ENCODE measurements at places on chromosomes 12 and 14.

DNA sequence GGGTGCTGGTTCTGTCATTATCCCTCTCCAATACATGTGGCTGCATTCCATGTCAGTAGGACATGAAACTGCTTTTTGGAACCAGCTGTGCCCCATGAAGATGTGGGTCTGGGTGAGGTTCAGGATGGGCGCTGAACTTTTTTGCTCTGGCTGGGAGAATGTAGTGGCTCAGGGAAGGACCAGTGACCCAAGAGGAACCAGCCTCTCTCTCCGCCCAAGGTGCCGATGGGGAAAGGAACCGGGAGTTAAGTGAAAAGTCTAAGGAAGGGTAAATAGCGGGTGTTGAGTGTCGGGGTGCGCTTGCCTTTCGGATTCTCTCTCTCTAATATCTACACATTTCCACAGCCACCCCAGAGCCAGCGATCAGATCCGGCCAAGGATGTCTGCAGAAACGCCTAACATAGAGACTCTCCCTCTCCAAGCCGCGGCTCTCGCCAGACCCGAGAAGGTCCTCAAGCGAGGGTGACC is 7.8 kb downstream of the ARHGEF25 start:
- H3K27ac ChIP-seq: no peak overlapping the region
- peaks cover 15% of the 10 kb centered on the region for H3K27me3 ChIP-seq
- DNase-seq: no peak
- H3K4me1 ChIP-seq: peaks cover 14% of the 10 kb centered on the region
- no peak overlapping the region for H3K4me3 ChIP-seq

- peaks cover 3% of the 10 kb centered on the region for H3K27me3 ChIP-seq
- no peak overlapping the region for H3K4me3 ChIP-seq
- DNase-seq: no peak
- H3K27ac ChIP-seq: no peak overlapping the region
- H3K36me3 ChIP-seq: peaks cover 2% of the 10 kb centered on the region
These were observed 226.0 kb downstream of the DACT1 start for GRCh38 chr14:58863661-58864345.

- DNase-seq: no peak
- no peak overlapping the region for H3K27ac ChIP-seq
- peaks cover 5% of the 10 kb centered on the region for H3K27me3 ChIP-seq
- no peak overlapping the region for H3K4me3 ChIP-seq
These were observed 15.9 kb downstream of the ZNF641 start for GRCh38 chr12:48334808-48335207.

DNA sequence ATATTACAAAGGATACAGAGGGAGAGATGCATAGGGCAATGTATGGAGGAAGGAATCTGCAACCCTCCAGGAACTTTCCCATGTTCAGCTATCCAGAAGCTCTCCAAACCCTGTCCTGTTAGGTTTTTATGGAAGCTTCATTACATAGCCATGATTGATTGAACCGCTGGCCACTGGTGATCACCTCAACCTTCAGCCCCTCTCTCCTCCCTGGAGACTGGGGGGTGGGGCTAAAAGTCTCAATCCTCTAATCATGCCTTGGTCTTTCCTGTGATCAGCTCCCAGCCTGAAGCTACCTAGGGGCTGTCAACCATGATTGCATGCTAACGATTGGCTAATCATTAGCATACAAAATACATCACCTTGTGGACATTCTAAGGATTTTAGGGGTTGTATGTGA is 123.4 kb downstream of the ST8SIA1 start:
- H3K4me1 ChIP-seq: no peaks in the 10 kb centered on the region
- H3K27ac ChIP-seq: no peak overlapping the region
- H3K27me3 ChIP-seq: peaks cover 2% of the 10 kb centered on the region
- H3K4me3 ChIP-seq: no peak overlapping the region
- H3K36me3 ChIP-seq: no peaks in the 10 kb centered on the region

DNA sequence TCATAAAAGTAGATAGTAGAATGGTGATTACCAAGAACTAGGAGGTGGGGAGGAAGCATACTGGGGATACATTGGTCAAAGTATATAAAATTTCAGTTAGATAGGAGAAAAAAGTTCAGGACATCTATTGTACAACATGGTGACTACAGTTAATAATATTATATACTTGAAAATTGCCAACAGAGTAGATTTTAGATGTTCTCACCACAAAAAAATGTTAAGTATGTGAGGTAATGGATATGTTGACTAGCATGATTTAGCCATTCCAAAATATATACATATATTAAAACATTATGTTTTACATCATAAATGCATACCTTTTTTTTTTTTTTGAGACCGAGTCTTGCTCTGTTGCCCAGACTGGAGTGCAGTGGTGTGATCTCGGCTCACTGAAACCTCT is 31.0 kb downstream of the TMEM116 start:
- no peak for DNase-seq
- H3K4me3 ChIP-seq: no peak overlapping the region
- H3K4me1 ChIP-seq: peaks cover 9% of the 10 kb centered on the region
- H3K36me3 ChIP-seq: no peaks in the 10 kb centered on the region
- H3K27me3 ChIP-seq: no peaks in the 10 kb centered on the region

DNA sequence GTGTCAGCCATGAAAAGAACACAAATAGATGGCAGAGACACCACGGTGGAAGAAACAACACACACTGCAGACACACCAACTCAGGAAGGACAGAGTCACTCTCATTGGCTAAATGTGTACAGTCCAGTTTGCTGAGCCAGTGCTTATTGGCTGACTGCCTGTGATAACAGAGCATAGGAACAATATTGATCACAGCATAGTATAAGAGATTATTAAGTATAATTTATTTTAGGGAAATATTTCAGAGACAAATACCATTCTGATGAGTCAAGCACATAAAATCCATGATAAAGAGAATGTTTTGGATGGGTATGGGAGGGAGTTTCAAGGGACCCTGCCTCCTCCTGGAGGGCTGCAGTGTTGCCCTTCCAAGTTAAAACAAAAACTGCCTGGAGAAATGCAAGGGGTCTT is 50.9 kb downstream of the BTG1 start:
- H3K36me3 ChIP-seq: 0 out of 2 replicates have a peak, but pooled peaks cover 4% of the 10 kb centered on the region
- peaks cover 42% of the 10 kb centered on the region for H3K4me1 ChIP-seq
- H3K27ac ChIP-seq: peak overlapping the region; percentile 62
- peak overlapping the region; percentile 13 for H3K4me3 ChIP-seq

DNA sequence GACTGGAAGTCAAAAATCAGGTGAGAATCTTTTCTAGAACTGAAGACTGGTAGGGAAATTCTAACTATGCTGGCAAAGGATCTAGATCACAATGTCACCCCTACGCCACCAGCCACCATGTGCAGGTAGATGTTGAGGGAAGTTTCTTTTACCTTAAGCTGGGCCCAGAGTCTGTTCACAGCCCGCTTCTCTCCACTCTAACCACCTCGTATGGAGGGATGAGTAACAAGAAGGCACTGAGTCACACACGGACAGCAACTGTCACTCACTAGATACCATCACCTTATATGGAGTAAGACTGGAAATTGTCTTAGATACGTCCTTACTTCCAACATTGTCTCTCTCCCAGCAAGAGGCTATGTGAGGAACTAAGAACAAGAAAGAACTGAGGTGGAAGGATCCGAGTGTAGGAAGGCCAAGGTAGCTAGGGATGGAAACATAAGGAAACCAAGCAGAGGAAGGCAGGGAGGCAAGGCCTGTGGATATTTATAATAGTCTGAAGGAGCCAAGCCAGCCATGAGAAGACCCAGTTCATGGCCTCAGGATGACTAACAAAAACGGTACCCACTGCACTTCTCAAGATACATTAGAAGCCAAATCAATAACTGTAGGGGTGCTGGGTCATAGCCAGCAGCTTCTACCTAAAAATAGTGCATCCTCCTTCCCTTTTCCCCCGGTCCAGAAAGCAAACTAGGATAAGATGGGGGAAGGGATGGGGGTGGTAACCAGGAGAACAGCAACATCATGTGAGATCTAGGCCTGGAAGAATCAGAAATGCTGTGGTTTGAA is 15.5 kb downstream of the REM2 start:
- H3K27me3 ChIP-seq: no peaks in the 10 kb centered on the region
- peaks cover 35% of the 10 kb centered on the region for H3K4me1 ChIP-seq
- DNase-seq: peak; percentile 83
- H3K27ac ChIP-seq: peak overlapping the region; percentile 89
- peak overlapping the region; percentile 62 for H3K4me3 ChIP-seq

DNA sequence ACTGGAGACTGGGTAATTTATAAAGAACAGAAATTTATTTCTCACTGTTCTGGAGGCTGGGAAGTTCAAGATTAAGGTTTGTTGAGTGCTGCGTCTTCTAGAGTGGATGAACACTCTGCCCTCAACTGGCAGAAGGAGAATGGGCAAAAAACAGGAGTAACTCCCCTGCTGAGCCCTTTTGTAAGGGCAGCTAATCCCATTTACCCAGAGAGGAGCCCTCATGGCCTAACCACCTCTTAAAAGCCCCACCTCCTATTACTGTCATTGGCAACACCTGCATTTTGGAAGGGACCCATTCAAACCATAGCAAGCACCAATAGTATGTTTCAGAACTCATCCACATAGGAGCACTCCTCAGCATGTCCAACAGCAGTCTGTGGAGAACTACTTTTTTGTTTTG is 47.4 kb downstream of the BORCS5 start:
- no peak for DNase-seq
- H3K27me3 ChIP-seq: no peaks in the 10 kb centered on the region
- peaks cover 10% of the 10 kb centered on the region for H3K4me1 ChIP-seq
- peaks cover 6% of the 10 kb centered on the region for H3K36me3 ChIP-seq

- DNase-seq: no peak
- H3K4me3 ChIP-seq: no peak overlapping the region
- H3K27me3 ChIP-seq: peaks cover 3% of the 10 kb centered on the region
- no peak overlapping the region for H3K27ac ChIP-seq
- peaks cover 10% of the 10 kb centered on the region for H3K4me1 ChIP-seq
These were observed 178.9 kb upstream of the NRXN3 start for GRCh38 chr14:77991128-77991772.

DNA sequence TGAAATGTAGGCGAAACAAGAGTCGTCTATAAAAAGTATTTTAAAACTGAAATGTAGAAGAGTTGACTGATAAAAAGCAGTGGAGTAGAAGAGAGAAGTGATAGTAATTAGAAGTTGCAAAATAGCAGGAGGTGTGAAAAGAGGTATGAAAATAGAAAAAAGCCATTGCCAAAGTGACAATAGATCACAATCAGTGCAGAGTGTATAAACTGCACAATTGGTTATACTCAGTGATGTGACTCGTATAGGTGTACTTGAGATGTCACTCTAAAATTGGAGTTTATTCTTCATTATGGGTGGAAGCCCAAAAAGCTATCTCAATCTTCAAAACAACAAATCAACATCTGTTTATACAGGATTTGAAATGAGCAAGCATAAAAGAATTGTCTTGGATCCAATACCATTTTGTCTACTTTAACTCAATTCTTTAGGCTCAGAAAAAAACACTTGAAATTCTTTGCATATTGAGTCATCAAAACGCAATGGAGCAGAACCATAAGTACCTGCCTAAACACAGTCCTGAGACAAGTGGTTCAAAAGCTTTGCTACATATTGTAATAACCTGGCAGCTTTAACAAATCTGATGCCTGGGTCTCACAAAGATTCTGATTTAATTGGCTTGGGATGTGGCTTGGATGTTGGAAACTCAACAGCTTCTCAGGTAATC is 8.8 kb downstream of the IKBIP start:
- peak overlapping the region; percentile 52 for H3K4me3 ChIP-seq
- peak overlapping the region; percentile 64 for H3K27ac ChIP-seq
- H3K4me1 ChIP-seq: peaks cover 48% of the 10 kb centered on the region
- H3K27me3 ChIP-seq: peaks cover 1% of the 10 kb centered on the region
- H3K36me3 ChIP-seq: peaks cover 6% of the 10 kb centered on the region

DNA sequence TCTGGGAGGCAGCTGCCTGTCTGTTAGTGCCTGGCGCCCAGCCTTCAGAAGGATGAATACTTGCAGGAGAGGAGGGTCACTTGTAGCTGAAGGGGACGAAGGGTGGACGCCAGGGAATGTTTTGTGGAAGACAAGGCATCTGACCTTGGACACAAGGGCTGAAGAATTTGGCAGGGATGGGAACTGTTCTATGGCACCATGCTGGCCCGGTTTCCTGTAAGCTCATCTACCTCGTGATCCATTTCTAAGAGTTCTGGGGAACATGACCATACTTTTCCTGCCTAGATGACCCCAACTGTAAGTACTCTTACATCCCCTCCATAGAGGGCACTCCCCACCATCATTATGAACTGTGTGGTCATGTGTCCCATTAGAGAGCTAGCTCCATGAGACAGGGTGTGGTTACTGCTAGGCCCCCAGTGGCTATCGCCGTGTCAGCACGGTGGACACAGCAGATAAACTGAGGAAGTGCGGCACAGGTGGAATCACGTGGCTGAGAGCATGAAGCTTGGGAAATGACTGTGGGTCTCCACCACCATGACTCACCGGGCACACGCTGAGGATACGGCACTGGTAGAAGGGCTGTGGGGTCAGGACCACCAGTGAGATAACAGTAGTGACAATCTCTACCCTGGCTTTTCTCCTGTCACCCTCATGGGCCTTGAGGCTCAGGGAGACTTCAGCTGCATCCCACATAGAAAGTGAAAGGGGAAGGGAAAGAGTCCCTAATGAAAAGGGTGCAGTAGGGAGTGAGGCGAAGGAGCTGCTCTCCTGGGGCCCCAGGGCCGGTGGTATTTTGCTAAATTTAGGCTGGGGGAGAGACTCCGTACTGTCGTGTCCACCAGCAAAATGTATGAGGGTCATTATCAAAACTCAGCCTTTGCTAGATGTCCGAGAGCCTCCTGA is 252.6 kb downstream of the FOXN3 start:
- H3K27me3 ChIP-seq: no peaks in the 10 kb centered on the region
- H3K4me3 ChIP-seq: no peak overlapping the region
- DNase-seq: no peak
- H3K4me1 ChIP-seq: no peaks in the 10 kb centered on the region
- no peak overlapping the region for H3K27ac ChIP-seq

- H3K4me3 ChIP-seq: no peak overlapping the region
- H3K27me3 ChIP-seq: peaks cover 4% of the 10 kb centered on the region
- peaks cover 9% of the 10 kb centered on the region for H3K4me1 ChIP-seq
- H3K36me3 ChIP-seq: peaks cover 17% of the 10 kb centered on the region
These were observed 94.2 kb downstream of the HEATR5A start for GRCh38 chr14:31326111-31326510.

DNA sequence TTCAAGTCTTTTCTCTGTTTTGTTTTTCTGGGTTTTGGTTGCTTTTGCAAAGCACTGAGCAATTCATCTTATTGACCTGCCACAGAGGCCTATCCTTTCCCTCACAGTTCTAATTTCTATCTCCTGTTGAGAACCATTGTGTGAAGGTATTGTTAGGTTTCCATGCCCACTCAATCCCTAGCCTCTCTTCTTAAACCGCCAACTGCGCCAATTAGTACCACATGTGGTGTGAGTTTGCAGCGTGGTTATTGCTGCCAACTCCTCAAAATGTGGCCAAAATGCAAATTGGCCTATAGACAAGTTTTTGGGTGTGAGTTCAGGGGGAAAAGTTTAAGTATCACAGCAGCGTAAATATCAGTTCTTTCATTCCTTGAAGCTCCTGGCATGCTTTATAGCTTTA is 232.6 kb downstream of the FLRT2 start:
- no peaks in the 10 kb centered on the region for H3K4me1 ChIP-seq
- H3K27me3 ChIP-seq: no peaks in the 10 kb centered on the region
- DNase-seq: no peak
- H3K27ac ChIP-seq: no peak overlapping the region

DNA sequence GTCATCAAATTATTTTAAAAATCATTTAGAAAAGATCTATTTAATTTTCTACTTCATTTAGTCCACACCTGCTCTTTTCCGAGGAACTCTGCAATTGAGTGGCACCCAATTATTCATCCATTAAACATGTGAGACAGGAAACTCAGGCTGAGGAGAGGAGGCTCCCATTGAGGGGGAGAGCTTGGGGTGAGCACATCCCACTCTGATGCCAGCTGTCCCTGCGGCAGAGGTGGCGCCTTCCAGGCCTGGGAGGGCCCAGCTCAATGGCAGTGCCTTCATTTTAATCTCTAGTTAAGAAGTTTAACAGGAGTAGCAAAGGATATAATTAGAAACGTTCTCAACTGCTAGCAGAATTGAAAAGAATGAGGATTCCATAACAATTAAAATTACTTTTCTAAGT is 92.0 kb downstream of the ITPR2 start:
- DNase-seq: no peak
- no peak overlapping the region for H3K27ac ChIP-seq
